Activated T-cell treated with anti-CD3 and anti-CD28 coated beads, Interleukin-2, amount 50 U/mL, for 72 hours (primary cell): ENCODE measurements at places on chromosomes 7 and 10. TPM values are rescaled to one million over a fixed set of nuclear protein-coding genes. Genes with fewer than 3 reads are reported as not detected.

The SSC4D gene
- total RNA-seq, result 1.0 TPM

The CLRN3 gene
- total RNA-seq, result not detected

The CDNF gene
- total RNA-seq, result 3.2 TPM

The UPP1 gene
- total RNA-seq, result 122 TPM

The ZNF365 gene
- total RNA-seq, result 0.30 TPM

The FAM170B gene
- 0.16 TPM for total RNA-seq

The AGR2 gene
- not detected for total RNA-seq

The NPY4R2 gene
- not detected for total RNA-seq

The TEX36 gene
- total RNA-seq, result not detected

The PLXDC2 gene
- total RNA-seq, result 0.09 TPM

The HECTD2 gene
- 4.8 TPM for total RNA-seq

The ERVW-1 gene
- total RNA-seq, result not detected

The MMP21 gene
- total RNA-seq, result not detected

The RBM17 gene
- 156 TPM for total RNA-seq

The TMEM60 gene
- total RNA-seq, result 11.0 TPM

The FAM221A gene
- total RNA-seq, result 8.0 TPM

The NPFFR1 gene
- total RNA-seq, result 0.02 TPM

The UPK3B gene
- total RNA-seq, result 3.3 TPM

The CFAP43 gene
- 0.31 TPM for total RNA-seq

The SMKR1 gene
- 4.0 TPM for total RNA-seq

The MSMB gene
- not detected for total RNA-seq

The ANKRD61 gene
- not detected for total RNA-seq

The GIMAP6 gene
- 35.1 TPM for total RNA-seq

The CLEC5A gene
- not detected for total RNA-seq

The EVX1 gene
- total RNA-seq, result 0.07 TPM

The FGL2 gene
- 0.38 TPM for total RNA-seq

The MMD2 gene
- not detected for total RNA-seq
